ENCODE measurements at places on chromosomes 2 and 18.

DNA sequence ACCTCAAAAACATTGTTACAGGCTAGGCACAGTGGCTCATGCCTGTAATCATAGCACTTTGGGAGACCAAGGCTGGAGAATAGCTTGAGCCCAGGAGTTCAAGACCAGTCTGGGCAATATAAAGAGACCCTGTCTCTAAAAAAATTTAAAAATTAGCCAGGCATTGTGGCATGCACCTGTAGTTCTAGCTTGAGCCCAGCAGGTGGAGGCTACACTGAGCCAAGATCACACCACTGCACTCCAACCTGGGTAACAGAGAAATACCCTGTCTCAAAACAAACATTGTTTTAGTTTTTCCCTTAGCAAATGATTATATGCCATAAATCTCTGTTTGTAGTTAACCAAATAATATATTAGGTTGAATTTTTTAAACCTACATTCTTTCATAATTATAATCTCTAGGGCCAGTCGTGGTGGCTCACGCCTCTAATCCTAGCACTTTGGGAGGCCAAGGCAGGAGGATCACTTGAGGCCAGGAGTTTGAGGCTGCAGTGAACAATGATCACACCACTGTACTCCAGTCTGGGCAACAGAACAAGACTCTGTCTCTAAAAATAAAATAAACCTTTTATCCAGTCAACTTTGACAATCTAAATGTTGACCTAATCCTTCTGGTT, 13.3 kb upstream of the CYP20A1 start:
- no peak for DNase-seq

DNA sequence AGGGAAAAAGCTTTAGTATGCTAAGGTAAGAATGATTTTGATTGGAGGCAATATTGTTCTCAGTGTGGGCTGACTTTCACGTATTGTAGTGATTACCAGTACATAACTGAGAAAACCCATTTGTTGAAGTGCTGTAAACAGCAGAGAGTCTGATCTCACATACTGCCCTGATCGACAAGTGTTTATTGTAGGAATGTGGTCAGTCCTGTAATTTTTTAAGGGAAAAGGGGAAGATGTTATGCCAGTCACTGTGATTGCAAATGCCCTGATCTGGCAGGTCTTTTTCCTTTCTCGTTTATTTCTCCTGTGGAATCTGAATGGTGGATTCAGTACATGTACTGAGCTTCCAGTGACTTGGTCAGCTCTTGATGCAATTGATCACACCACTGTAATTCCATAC, 11.5 kb downstream of the SPATS2L start:
- no peak for DNase-seq

GRCh38 chr2:233824373-233824772, 30.0 kb downstream of the HJURP start:
- no peak for DNase-seq

- DNase-seq: no peak
Measured at GRCh38 chr2:152508446-152508845, 173.5 kb downstream of the FMNL2 start.

DNA sequence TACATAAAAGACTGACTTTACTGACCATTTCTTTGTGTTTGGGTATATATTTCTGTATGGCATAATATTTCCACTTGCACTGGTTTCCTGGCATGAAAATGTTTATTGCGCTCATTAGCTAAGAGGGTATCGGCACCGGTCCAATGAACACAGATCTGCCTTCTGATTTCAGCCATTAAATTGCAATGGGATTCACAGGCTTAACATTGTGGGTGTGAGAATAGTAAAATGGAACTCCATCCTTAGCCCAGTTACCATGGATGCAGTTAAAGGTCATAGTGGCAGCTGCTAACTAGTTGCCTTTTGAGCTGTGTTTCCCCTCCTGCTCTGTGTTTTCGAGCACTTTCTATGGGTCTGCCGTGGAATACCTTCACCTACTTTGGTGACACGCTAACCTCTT, 352.6 kb upstream of the POU3F3 start:
- DNase-seq: no peak

DNA sequence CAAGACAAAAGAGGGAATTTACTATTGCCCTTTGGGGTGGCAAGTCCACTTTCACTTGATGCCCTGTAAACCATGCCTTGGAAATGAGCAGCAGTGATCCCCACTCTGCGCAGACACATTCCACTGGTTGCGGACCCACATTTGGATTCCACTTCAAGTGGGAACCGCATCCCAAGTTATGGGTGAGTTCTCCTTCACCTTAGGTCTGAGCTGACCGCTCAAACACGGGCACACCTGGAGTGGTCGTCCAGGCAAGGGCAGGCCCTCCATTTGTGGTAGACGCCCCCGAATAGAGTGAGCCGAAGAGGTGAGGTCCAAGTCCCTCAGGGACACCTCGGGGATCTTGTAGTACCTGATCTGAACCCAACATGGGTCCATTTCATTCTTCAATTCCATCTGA, 9.8 kb upstream of the AGXT start:
- no peak for DNase-seq

DNA sequence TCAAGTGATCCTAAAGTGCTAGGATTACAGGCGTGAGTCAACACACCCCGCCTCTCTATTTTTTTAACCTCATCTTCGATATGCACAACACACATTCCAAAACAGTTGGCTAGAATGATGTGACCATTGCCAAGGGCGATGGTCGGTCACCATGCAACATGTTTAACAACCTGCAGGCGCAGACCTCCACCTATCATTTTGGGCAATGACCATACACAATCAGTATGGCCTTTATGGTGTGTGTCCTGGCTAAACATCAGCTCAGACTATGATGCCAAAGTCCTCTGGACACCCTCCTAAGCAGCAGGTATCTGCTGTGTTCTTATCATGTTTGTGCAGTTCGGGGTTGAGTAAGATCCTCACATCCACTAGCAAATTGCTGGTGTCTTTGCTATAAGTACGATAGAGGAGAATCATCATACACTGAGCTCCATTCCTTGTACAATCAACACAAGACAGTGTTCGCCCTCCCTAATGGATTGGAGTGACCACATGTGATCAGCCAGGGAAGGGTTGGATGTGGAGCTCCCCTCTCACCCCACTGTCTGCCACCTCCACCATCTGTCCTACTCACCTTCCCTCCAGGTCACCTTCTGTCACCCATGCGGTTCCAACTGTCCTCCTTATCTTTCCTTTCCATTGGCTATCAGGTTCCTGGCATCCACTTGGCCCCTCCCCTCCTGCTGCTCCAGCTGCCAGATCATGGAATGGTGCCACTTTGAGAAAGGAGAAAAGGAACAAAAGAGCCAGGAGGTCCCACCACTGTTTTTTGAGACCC, 7.9 kb upstream of the RNF152 start:
- no peak for DNase-seq

DNA sequence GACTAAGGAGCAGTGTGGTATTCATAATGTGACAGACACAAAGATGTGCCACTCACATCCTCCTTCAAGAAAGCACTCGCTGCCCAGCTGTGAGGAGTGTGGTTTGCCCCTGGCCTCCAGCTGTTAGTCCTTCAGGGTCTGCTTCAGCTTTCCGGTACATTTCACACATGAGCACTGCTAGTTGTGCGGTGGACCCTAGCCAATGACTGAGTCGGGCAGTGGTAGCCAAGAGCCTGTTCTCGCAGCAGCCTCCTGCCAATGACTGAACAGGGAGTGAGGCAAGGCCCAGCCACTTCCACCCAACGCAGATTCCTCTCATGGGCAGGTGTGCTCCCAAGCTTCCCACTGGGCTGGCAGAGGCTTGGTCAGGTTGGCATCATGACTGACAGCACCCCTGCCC, 254.3 kb downstream of the RBM43 start:
- peak; percentile 1 for DNase-seq
